ENCODE measurements at places on chromosomes 3 and 15.

- no peak for DNase-seq
Observed at GRCh38 chr3:37499061-37499785, 324.8 kb upstream of the LRRFIP2 start.

DNA sequence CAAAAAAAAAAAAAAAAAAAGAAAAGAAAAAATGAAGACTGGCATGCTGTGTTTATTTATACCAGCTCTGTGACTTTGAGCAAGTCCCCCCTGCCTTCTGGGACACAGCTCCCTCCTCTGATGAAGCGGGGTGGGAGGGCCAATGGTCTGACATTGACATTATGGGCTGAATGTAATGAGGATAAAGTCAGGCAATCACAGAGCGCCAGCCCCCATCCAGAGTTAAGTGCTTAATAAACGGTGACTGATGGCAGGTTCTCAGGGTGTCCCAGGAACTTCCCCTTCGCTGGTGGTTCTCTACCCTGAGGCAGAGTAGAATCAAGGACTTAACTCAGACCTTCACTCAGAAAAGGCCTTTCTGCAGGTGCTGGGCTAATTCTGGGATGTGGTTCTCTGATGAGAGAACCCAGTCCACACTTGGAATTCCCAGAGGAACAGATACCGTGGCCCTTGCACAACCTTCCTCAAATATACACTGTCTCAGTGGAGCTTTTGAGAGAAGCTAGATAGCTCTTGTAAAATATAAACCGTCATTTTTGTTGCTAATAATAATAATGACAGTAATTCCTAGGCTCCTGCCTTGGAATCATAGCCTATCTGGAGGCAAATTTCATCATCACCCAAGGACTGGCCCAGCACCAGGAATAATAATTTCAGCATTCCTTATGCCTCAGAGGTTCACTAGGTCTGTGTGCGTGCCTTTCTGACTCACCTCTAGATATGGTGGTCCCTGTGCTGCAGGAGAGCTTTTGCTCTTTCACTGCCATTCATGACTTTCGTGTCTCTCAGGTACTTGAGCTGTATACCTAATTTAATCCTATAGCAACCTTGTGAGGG, 115.8 kb downstream of the RPLP1 start:
- no peak for DNase-seq

- no peak for DNase-seq
Observed at GRCh38 chr3:3241596-3241995, 62.1 kb upstream of the CRBN start.

GRCh38 chr15:38818157-38818790, 253.7 kb upstream of the RASGRP1 start:
- no peak for DNase-seq

GRCh38 chr3:143476965-143477640, 357.5 kb downstream of the CHST2 start:
- DNase-seq: no peak

GRCh38 chr3:182455011-182455410, 338.3 kb upstream of the ATP11B start:
- DNase-seq: no peak

DNA sequence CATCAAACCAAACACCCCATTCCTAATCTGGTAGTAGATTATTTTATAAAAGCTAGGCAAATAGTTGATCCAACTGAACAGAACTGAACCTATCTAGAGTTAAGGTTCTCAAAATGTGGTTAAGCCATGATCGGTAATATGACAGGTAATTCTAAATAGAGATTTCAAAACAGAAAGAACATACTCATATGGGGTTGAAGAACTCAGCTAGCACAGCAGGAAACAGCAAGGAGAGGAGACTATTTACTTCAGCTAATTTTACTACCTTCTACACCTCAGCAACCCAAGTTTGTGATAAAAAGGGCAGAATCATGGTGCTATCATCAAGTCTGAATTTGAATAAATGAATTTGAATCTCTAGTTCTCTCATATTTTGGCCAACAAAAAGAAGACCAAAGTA, 11.8 kb downstream of the CD47 start:
- DNase-seq: no peak

DNA sequence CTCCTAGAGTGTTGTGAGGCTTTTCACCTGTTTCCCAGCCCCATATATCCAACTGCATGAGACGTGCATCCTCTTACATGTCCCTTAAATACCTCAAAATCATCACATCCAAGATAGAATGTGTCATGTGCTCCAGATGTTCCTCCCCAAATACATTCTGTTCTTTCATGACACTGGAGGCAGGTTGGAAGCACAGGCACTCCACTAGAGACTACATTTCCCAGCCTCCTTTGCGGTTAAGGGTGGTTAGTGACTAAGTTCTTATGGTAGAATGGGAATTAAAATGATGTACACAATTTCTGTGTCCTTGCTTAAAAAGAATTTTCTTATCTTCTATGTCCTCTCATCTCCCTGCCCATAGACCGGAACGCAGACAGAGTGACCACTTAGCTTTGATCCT, 34.3 kb downstream of the TMEM40 start:
- no peak for DNase-seq

DNA sequence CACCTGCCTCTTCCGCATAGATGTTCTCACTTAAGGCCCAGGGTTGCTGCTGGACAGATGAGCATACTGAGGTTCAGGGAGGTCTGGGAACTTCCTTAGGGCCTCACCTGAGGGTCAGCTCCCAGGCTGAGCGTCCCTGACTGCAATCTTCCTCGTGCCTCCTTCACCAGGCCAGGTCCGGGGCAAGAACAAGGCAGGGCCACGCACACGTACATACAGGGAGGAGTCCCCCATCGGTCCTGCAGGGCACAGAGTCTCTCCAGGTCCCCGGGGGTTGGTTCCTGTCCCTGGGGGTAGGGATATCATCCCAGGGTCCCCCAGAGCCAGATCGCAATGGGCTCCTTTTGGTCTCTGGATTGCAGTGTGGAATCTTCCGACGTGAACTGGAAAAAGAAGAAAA, 130.1 kb downstream of the LRRK1 start:
- DNase-seq: no peak

- DNase-seq: no peak
Observed at GRCh38 chr15:78432664-78433063, 5.4 kb upstream of the IREB2 start.

DNA sequence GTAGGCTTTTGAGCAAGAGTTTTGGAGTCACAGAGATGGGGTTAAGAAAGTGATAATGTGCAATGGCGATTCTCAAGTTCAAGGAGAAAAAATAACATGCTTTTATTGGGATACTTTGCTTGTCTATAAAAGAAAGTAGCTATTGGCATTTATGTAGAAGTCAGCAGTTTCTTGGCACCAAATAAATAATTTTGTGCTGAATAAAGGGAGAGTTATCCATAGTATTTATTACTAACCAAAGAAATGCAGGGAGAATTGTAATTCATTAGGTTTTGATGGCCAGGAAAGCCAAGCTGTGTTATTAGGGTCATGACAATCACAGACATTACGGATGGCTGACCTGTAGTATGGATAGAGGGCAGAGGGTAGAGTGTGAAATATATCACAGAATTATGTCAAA, 33.1 kb downstream of the BTD start:
- no peak for DNase-seq

DNA sequence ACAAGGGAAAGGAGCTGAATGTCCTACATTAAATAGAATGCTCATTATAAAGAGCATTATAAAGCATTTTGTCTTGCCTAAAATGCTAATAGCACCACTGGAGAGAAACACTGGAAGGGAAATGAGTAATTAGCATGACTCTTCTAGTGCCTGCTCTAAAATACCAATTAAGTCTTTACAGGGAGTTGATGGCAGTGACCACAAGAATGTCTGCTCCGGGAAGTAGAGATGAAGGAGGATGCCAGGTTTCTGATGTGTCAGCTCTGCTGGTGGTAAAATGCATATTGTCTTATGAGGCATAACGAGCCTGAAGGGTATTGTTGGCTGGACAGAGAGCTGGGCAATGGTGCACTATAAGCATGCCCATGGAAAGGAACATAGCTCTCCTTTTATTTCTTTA, 49.5 kb downstream of the MYLK start:
- DNase-seq: no peak

- peak; percentile 62 for DNase-seq
Observed at GRCh38 chr15:65460741-65461347, 38.1 kb upstream of the IGDCC4 start.

DNA sequence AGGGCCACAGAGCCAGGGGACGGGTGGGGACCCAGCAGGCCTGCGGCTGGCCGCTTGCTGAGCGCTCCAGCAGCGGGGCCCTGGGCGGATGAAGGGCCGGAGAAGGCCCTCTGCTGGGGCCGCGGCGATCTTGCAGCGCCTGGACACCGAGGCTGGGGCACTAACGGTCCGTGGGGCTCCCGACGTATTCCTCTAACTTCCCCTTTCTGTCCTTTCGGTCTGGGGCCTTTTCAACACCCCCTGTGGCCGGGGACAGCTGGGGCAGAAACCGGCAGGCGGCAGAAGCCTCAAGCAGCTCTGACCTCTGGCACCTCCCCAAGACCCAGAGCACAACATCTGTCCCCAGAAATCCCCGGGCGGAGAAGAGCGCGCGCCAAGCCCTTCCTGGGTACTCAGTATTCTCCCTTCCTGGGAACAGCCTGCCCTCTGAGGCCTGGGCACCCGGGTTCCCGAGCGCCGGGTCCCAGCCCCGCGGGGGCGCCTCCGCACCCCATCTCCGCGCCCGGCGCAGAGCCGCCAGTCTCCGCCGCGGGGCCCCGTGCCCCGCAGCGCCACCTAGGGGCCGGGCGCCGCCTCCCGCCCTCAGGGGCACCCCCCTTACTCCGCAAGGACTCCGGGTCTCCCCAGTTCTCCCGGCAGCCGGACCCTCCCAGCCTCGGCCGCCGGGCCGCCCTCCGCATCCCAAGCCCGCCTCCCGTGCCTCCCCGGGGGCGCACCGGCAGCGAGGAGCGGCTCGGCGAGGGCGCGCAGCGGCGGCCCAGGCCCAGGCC, 582 bp upstream of the SLCO3A1 start:
- DNase-seq: peak; percentile 75

DNA sequence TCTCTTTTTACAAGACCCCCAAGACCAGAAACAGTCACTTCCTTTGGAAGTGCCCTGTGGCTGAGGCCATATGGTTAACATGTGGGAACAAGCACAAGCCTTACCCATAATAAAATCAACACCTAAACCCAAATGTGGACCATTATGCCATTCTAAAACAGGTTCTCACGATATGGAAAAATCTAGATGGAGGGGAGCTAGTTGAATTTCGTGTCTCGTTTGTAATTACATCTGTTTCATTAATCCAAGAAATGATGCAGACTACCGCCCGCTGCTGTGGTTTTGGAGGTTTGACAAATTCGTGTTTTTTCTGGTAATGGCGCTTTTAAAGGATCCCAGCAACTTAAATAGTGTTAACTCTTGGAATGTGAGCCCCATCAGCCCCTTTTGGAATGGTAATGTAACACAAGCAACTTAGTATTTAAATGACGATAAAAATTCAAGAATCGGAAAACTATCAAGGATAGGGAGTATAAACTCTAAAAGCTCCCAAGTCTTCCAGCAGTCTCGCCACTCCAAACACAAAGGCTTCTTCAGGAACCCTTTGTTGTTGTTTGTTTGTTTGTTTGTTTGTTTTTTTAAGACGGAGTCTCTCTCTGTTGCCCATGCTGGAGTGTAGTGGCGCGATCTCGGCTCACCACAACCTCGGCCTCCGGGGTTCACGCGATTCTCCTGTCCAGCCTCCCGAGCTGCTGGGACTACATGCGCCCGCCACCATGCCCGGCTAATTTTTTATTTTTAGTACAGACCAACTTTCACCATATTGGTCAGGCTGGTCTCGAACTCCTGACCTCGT, 1.1 kb downstream of the CNBP start:
- peak; percentile 43 for DNase-seq

DNA sequence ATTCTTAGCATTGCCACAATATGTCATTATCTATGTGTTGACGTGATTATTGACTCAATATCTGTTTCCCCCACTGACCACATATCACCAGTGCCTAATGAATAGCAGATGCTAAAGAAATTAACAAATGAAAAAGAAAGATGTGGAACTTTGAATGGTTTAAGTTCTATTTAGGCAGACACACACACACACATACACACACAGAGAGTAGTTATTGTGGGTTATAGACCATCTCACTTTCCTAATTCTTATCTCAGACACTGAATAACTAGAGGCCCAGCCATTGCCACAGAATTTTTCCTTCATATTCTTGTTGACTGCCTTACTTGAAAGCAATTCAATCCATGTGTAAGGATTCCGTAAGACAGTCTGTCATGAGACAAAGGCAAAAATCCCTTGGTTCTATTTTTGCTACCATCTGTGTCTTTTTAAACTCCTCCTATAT, 61.9 kb upstream of the PHLDB2 start:
- DNase-seq: no peak

- DNase-seq: peak; percentile 45
Observed at GRCh38 chr3:136819731-136820679, 1.1 kb downstream of the SLC35G2 start.

- DNase-seq: no peak
Observed at GRCh38 chr3:105906345-105906744, 37.5 kb upstream of the CBLB start.

DNA sequence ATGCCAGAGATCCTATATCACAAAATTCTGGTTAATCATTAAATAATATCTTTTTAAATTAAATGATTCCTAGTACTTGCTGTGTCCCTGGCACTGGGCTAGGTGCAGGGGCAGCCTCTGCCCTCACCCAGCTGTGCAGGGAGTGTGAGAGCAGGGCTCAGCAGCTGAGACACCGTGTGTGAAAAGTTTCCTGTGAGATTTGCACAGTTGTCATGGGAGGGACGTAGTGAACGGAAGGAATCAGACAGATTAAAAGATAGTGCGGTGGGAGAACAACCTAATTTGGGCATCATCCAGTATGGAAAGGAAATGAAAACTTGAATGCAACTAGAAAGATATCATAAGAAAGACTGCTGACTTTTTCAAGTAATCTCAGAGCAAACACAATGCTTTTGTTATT, 204.1 kb downstream of the SSR3 start:
- DNase-seq: no peak

DNA sequence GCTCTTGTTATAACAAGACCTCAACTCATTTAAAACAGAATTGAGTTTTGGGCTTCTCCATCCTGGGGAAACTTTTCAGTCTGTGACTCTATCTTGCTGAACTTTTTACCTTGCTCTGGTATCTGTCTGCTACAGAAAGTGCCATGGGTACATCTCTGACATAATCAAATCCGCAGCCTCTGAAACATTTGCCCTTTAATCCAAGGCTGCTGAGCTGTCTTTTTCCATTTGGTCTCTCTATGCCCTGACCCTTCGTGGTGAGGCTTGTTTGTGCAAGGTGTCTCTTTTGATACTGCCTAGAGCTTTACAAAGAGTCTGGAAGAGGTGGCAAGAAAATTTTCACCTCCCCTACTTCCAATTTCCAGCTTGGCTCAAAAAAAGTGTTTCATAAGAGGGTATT, 11.3 kb downstream of the TMEM108 start:
- DNase-seq: no peak

DNA sequence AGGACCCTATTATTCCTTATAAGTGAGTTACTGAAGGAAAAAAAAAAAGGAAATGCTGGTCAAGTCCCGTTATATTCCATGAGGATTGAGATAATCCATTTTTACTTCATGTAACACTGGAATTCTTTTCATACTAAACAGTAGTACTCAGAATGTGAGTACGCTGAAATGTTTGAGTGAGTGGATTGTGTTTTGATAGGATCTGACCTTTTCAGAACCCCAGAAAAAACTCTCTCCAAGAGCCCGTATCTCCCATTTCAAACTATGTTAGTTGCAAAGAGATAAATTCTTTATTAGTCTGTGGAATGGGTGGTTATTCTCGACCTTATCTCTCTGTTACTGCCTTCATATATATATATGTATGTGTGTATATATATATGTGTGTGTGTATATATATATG, 2.5 kb upstream of the LPP start:
- DNase-seq: no peak

- DNase-seq: no peak
Observed at GRCh38 chr3:184884359-184885017, 72.5 kb downstream of the VPS8 start.

- DNase-seq: no peak
Observed at GRCh38 chr15:39192979-39193560, 387.8 kb upstream of the THBS1 start.
